EL (cell line): ENCODE measurements at places on chromosomes 7 and 10.

DNA sequence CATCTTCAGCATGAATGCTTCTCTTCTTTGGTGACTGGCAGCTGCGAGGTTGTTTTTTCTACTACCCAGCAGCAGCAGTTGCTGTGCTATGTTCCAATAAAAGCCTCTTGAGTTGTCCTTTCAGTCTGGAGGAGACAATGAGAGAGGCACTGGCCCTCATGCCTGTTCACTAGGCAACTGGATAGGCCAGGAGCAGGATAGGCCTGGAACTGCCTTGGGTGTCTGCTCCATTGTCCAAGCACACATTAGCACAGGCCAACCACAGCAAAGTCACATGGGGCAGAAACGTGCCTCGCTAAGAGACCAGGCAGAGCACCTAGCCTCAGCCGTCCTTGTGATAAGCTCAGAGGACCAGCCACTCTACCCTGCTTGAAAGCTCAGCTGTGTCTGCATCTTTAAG lies 76.9 kb upstream of the PDCD4 start:
- no peak for DNase-seq

- DNase-seq = no peak
Measured at GRCh38 chr7:45131891-45132290, 20.4 kb upstream of the TBRG4 start.

GRCh38 chr10:75244487-75245353 lies 9.0 kb upstream of the COMTD1 start:
- DNase-seq = no peak

- peak; percentile 34 for DNase-seq
Measured at GRCh38 chr7:121041516-121042148, 53.1 kb downstream of the CPED1 start.

GRCh38 chr7:20217193-20217948 lies at the start of gene MACC1:
TSS of gene MACC1 (minus strand) at chr7:20217384. CDS start at chr7:20161862, 55,522 bp downstream.
- DNase-seq = no peak

- no peak for DNase-seq
Measured at GRCh38 chr7:126426652-126427051, 826.1 kb downstream of the GRM8 start.

DNA sequence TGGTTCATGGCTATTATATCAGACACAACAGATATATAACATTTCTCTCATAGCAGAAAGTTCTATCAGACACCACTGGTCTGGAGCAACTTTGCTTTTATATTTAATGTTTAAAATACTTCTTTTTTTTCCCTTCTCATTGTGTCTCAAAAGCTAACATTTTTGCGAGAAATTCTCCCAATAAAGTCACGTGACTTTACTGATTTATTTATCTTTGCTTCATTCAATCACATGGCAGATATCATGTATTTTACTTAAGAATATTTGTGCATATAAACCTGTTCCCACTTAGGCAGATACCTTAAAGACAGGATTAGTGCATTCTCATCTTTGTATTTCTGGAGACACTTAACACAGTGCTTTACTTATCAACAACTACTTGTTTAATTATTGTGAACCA lies 1093.1 kb upstream of the LRRN3 start:
- no peak for DNase-seq

DNA sequence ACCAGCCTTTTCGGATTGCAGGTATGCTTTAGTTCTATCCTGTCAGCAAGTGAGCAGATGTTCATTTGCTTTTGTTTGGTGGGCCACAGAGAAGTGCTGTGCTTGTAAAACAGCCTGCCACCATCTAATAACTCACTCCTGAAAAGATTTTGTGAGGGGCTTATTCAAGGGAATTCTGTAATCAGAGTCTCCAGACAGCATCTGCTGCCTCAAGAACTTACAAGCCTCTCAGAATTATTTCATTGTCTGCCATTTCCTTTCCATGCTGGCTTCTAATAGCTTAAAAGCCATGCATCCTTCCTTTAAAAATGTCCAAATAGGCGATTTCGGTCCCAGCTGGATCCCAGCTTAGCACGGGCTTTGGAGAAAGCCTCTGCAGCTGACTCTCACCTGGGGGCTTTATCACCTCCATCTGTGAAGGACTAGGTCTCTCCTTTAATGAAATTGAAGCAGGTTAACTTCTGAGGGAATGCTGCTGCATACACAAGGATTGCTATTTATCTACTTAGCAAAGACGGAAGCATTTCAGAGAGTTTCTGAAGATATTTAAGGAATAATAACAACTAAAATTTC lies 48.0 kb downstream of the MALRD1 start:
- no peak for DNase-seq

DNA sequence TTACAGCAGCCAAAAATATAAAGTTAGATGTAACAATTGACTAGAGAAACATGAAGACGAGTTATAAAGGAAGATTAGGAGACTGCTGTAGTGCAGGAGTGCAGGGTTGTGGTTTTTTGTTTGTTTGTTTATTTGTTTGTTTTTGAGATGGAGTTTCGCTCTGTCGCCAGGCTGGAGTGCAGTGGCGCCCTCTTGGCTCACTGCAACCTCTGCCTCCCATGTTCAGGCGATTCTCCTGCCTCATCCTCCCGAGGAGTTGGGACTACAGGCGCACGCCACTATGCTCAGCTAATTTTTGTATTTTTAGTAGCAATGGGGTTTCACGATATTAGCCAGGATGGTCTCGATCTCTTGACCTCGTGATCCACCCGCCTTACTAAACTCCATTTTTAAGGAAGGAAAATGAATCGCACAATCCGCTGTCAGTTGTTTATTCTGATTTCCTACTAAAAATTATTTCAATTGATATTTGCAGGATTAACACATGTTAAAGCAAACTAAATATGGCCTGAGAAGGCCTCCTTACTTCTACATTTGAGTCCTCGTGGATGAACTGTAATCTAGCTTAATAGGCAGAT lies 233.3 kb downstream of the NSUN6 start:
- no peak for DNase-seq

DNA sequence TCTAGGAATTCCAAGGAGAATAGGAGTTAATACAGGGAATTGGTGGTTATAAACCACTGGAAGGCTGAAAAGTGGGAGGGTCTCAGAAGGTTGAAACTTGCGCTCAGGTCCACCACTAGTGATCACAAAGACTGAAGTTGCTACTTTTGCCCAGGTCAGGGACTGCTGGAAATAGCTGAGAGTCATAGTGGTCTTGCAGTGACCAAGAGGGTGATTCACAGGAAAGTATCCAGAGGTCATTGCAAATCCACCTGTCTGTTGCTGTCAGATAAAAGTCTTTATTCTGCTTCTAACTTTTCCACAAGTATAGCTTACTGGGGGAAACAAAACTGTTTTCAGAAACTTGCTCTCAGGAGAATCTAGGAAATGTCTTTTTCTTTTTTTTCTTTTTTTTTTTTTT lies 211.5 kb upstream of the PRSS1 start:
- no peak for DNase-seq

GRCh38 chr7:67022511-67022910 lies 25.9 kb downstream of the TYW1 start:
- DNase-seq = no peak

- no peak for DNase-seq
Measured at GRCh38 chr7:130444234-130444633, 3.4 kb upstream of the CEP41 start.

GRCh38 chr10:91076991-91077548 lies 143.4 kb upstream of the PCGF5 start:
- DNase-seq = no peak

GRCh38 chr10:69466158-69466490 lies 14.9 kb downstream of the TSPAN15 start:
- DNase-seq = no peak

- no peak for DNase-seq
Measured at GRCh38 chr10:109932968-109933367, 9.7 kb upstream of the XPNPEP1 start.

- DNase-seq = no peak
Measured at GRCh38 chr7:151024435-151025056, at the start of gene ATG9B. TSS of gene ATG9B (minus strand) at chr7:151024494. CDS start at chr7:151024423, 71 bp downstream.

DNA sequence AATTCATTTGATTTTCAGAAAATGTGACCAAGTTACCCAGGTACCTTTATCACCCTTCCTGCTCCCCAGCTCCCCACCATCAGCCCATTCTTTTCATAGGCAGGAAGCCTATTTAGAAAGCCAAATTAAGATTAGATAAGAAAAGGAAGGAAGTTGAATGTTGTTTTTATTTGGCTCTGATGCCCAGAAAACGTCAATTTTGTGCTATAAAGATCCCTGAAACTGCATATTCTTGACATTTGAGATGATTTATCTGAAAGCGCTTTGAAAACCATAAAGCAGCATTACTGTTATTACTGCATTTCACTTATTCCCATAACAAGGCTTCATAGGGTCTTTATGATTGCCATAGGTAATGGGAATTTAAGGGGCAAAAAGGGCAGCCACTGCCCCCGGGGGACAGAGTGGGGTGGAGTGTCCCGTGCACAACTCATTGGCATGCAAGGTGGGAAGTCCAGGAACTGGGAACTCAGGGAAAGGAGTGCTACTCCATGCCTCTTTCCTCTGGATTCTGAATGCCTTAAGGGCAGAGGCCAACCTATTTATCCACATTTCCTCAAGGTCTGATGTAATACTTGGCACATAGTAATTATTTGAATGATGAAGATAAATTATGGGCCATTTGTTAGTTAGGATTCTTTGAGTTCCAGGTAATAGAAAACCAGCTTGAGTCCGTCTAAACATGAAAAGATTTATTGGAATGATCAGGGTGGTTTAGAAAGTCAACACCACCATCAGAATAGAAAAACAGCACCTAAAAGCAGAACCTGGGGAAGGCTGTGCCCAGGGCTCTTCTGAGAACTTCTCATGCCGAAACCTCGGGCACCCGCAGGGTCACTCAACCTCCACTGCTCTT lies 100.6 kb upstream of the ELMO1 start:
- DNase-seq = no peak

DNA sequence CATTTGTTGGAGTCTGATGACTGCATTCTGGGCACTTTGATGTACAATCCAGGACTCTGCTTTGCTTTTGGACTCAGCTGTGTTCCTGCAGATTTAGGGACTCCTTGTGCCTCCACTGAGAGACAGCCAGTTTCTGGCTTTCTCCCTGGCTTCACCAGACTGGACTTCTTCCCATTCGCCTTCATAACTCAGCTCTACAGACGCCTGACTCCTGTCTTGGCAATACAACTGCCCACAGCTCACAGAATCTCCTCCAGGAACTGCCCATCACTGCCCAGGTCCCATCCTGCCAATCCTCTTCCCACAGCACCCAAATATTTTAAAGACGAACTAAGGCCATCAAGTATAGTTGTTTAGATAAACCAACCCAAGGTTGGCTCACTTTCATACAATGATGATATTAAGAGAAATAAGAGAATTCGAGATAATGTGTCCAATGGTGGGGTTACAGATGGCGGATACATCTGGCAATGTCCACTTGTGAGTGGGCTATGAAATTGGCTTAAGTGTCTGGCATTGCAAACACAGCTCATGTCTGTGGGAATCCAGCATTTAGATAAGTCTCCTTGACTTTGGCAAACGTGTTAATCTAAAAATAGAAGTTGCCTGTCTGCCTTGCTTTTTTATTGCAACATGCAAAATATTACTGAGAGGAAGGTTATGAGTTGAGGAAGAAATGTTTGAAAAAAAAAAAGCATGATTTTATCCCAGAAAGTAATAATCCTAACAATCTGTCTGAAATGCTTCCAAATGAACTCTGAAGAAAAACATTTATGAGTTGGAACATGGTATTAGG lies 95.1 kb downstream of the ITGA8 start:
- no peak for DNase-seq

DNA sequence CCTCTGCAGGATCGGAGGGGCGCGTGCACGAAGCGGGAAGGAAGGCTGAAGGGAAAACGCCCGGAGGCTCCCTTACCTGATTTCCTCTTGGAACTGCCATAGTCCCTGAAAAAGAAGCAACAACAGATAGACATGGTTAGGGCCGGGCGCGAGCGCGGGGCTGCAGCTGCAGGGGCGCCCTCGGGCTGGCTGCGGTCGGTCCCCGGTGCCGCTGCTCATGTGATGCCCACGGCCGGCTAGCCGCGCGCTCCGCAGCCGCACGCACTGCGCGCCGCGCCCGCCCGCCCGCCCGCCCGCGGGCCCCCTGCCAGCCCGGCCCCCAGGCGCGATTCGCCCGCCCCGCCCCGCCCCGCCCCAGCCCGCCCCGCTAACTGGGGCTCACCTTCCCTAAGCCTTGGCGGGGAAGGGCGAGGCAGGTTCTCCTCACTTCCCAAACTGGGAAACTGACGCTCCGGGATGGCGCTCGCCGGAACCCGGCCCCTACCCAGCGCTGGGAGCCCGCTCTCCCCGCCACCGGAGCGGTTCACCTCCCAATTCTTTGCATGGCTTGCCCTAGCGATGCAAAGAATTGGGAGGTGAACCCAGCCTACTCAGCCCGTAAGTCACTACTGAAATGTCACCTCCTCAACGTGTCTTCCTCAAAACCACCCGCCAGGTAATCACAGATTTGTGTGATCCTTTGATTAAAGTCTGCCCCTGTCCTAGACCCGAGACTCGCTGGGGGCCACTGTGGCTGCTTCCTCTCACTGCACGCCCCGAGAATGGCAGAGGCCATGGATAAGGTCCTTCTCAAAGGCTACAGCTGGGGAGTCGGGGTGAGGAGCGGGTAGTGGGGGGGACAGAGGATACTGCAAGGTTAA lies 162.2 kb downstream of the SH3PXD2A start:
- DNase-seq = peak; percentile 18

GRCh38 chr10:88707429-88708155 lies 1.5 kb downstream of the LIPK start:
- DNase-seq = peak; percentile 75

DNA sequence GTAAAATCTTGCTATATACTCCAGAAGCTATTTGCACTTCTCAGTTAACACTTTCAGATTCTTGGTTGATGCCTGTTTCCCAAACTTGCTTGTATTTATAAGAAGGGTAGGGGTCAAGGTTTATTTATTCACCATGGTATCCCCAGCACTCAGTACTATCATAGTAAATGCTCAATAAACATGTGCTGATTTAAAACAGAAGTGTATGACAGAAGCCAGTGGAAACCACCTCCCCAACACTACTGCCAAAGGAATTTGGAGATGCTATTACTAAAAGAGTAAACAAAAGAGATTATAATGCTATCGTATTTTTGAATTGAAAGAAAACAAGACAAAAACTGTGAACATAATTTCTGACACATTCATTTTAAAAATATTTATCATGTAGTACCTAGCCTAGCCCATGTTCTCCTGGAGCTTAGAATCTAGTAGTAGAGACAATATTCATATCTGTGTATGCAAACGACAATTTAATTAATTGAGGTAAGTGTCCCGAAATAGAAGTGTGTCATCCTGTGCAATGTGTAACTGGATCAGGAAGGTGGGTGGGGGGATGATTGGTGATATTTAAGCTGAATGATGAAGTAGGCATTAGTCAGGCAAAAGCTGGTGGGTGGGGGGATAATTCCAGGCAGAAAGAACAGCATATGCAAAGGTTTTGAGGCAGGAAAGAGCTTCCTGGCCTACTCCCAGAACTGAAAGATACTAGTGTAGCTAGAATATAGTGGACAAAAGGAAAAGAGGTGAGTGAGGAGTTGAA lies 77.5 kb downstream of the HGF start:
- DNase-seq = peak; percentile 41

DNA sequence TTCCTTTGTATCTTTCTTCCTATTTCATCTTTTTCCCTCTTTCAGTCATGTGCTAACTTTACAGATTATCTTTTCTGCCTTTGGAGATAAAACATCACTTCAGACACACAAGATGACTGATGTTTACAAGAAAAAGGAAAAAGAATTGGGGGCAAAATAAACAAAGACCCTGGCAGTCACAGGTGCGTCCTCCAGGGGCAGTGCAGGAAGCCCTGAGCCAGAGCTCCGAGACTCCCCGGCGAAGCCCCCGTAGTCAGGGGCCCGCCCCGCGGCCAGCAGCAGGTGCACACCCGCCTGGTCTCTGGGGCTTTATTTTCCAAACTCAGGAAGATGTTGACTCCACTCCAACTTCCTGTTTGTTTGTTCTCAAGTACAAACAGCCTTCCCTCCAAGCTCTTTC lies 10.2 kb downstream of the STK32C start:
- DNase-seq = no peak

- peak; percentile 38 for DNase-seq
Measured at GRCh38 chr7:112452102-112452888, 2.0 kb downstream of the IFRD1 start.
